A673 (cell line): ENCODE measurements at places on chromosomes 7 and 10.
A peak's percentile ranks its signal among the peaks of the same experiment; 100 is the strongest.

- H3K27ac ChIP-seq = no peak overlapping the region
- H3K36me3 ChIP-seq = no peaks in the 10 kb centered on the region
- H3K27me3 ChIP-seq = peaks cover 89% of the 10 kb centered on the region
- no peak for DNase-seq
- H3K4me1 ChIP-seq = no peaks in the 10 kb centered on the region
Measured at GRCh38 chr10:2754943-2755342, 312.4 kb upstream of the PFKP start.

DNA sequence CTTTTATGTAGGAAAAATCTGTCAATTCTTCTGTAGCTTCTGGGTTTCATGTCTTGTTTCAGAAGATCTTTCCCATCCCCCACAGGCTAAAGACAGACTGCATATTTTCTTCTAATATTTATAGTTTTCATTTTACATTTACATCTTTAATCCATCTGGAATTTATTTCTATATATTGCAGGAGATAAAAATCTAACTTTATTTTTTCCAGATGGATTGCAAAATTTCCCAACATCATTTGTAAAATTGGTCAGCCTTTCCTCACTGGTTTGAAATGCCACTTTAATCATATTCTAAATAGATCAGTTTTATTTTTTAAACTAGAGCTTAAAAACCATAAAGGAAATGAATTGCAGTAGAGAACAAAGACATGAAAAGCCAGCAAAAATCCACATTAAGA, 46.9 kb downstream of the TMEM26 start:
- H3K27me3 ChIP-seq = no peaks in the 10 kb centered on the region
- DNase-seq = no peak
- peaks cover 3% of the 10 kb centered on the region for H3K4me1 ChIP-seq
- no peak overlapping the region for H3K27ac ChIP-seq
- H3K36me3 ChIP-seq = no peaks in the 10 kb centered on the region

DNA sequence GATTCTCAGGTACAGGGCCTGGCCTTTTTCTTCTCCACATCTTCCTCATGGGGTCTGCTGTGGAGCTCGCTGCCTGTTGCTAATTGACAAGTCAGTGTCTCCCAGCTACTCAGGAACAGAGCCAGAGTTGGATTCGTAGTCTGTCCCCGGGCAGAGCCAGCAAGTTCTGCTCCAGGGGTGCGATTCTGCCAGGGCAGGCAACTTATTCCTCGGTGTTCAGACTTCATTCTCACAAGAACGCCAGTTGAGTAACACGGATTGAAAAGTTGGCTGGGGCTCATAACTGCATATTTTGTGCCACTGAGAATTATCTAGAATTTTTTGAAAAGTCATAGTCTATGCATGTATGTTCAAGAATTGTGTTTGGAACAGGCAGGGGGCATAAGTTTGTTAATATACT, 336.7 kb upstream of the NPVF start:
- no peak for DNase-seq
- peaks cover 8% of the 10 kb centered on the region for H3K4me1 ChIP-seq
- no peaks in the 10 kb centered on the region for H3K36me3 ChIP-seq

GRCh38 chr10:108894402-108895301, 1028.7 kb downstream of the XPNPEP1 start:
- DNase-seq = no peak
- no peak overlapping the region for H3K4me3 ChIP-seq
- no peak overlapping the region for H3K27ac ChIP-seq
- no peaks in the 10 kb centered on the region for H3K27me3 ChIP-seq
- no peaks in the 10 kb centered on the region for H3K4me1 ChIP-seq

DNA sequence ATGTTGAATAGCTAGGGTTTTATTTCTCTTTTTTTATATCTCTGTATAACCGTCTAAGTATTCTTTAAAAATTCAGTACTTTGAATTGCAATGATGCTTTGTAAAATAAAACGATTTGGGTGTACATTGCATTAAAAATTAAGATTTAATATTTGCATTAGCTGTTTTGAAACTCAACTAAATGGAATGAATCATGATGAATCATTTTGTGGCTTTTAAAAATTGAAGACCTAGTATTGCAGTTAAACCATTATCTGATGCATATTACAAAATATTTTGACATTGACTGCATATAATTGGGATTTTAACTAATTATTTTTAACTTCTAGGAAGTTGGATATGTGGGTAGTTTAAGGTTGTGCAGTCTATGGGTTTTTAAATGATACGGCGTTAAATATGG, 314.0 kb downstream of the CDK14 start:
- DNase-seq = no peak
- H3K27ac ChIP-seq = no peak overlapping the region
- H3K4me1 ChIP-seq = no peaks in the 10 kb centered on the region
- H3K36me3 ChIP-seq = no peaks in the 10 kb centered on the region
- H3K27me3 ChIP-seq = no peaks in the 10 kb centered on the region

DNA sequence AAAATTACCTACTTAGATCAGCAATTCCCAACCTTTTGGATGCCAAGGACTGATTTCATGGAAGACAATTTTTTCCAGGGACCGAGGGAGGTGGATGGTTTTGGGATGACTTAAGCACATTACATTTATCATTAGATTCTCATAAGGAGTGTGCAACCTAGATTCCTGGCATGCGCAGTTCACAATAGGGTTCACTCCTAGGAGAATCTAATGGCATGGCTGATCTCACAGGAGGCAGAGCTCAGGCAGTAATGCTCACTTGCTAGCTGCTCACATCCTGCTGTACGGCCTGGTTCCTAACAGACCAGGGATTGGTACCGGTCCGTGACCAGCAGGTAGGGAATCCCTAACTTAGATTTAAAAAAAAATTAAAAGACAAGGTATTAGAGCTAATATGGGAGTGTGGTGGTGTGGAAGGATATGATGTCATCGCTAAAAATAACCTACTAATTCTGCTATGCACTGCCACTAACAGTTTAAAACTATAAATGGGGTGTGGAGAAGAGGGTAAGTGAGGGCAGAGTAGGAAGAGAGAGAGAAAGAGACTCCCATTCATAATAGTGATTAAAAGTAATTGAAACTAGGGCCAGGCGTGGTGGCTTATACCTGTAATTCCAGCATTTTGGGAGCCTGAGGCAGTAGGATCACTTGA, 282.7 kb downstream of the BAMBI start:
- no peak overlapping the region for H3K27ac ChIP-seq
- H3K4me3 ChIP-seq = no peak overlapping the region
- H3K4me1 ChIP-seq = no peaks in the 10 kb centered on the region
- DNase-seq = no peak

DNA sequence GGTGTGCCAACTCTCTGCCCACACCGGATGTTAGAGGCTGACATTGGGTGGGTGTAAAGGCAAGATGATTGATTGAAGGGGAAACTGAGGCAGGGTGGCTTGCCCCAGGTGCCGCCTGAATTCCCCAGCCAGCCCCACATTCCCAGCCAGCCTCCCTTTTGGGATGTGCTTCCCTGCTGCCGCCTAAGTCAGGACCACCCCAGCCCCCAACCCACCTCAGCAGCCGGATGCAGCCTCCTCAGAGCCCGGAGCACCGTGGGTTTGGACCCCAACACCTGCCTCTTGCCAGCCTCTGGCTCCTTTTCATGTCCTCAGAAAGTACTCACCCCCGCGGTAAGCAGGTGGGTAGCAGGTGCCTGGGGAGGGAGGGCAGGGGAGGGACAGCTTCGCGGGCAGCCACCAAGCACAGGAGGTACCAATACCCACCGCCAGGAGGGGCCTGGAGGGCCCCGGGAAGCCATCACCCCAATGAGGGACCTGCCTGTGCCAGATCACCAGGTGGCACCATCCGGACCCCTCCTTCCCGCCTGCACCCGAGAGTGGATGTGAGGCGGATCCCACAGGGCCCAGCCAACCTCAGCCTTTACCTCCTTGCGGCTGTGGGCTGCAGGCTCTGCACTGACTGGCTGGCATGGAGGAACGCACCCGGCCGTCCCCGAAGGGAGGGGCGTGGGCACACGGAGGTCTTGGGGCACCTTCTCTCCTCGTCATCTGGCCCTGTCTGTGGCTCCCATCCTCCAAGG, 60.5 kb downstream of the PWWP2B start:
- no peak overlapping the region for H3K4me3 ChIP-seq
- no peaks in the 10 kb centered on the region for H3K36me3 ChIP-seq
- H3K27me3 ChIP-seq = no peaks in the 10 kb centered on the region
- peaks cover 5% of the 10 kb centered on the region for H3K4me1 ChIP-seq
- no peak overlapping the region for H3K27ac ChIP-seq
- no peak for DNase-seq

DNA sequence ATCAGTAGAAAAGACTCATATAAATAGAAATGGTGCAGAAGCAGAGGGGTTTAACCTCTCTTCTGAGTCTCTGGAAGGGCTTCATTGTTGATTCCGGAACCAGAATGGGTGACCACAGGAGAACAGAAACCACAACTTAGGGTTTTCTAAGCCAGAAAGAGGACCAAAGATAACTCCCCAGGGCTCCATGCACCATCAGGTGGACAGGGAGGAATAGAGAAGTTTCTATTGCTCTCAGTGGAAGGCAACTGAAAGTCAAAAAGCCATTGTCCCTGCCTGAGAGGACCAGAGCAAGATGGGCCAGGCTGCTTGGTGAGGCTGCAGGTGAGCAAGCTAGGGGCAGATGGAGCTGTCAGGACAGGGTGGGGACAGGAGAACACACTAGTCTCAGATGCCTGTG, 14.6 kb upstream of the NPS start:
- H3K4me1 ChIP-seq = peaks cover 6% of the 10 kb centered on the region
- no peaks in the 10 kb centered on the region for H3K36me3 ChIP-seq
- H3K4me3 ChIP-seq = no peak overlapping the region
- H3K27me3 ChIP-seq = no peaks in the 10 kb centered on the region
- no peak for DNase-seq
- H3K27ac ChIP-seq = no peak overlapping the region

GRCh38 chr7:17347401-17347800, 48.9 kb downstream of the AHR start:
- H3K36me3 ChIP-seq = no peaks in the 10 kb centered on the region
- H3K4me1 ChIP-seq = no peaks in the 10 kb centered on the region
- no peak overlapping the region for H3K27ac ChIP-seq
- no peaks in the 10 kb centered on the region for H3K27me3 ChIP-seq
- DNase-seq = no peak

- H3K27ac ChIP-seq = no peak overlapping the region
- H3K4me1 ChIP-seq = no peaks in the 10 kb centered on the region
- H3K27me3 ChIP-seq = no peaks in the 10 kb centered on the region
- no peak overlapping the region for H3K4me3 ChIP-seq
Measured at GRCh38 chr7:28329661-28330363, 82.5 kb upstream of the CREB5 start.

- peaks cover 22% of the 10 kb centered on the region for H3K27me3 ChIP-seq
- DNase-seq = no peak
- no peaks in the 10 kb centered on the region for H3K36me3 ChIP-seq
- no peak overlapping the region for H3K4me3 ChIP-seq
Measured at GRCh38 chr7:155917836-155918430, 105.7 kb upstream of the SHH start.

DNA sequence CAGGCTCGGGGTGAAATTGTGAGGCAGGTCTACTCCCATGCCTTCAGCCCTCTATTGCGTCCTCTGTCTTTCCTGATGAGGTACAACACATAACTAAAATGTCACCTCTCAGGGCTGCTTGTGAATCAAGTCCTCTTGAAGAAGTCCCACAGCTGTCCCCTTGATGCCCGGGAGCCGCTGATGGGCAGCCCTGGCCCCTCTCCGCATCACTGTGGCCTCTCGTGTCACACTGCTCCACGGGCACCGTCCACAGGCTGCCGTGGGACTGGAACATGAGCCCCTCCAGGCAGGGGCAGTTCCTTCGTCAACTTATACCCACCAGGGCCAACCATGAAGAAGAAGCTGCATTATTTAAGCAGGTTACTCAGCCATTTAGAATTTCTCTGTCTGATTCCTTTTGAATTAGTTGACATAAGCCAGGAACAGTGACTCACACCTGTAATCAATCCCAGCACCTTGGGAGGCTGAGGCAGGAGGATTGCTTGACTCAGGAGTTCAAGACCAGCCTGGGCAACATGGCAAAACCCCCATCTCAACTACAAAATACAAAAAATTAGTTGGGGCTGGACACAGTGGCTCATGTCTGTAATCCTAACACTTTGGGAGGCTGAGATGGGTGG, 58.5 kb upstream of the UBE3C start:
- no peak overlapping the region for H3K4me3 ChIP-seq
- H3K27ac ChIP-seq = no peak overlapping the region
- H3K36me3 ChIP-seq = no peaks in the 10 kb centered on the region
- H3K27me3 ChIP-seq = peaks cover 48% of the 10 kb centered on the region
- no peaks in the 10 kb centered on the region for H3K4me1 ChIP-seq

- H3K4me3 ChIP-seq = no peak overlapping the region
- no peaks in the 10 kb centered on the region for H3K36me3 ChIP-seq
- no peak overlapping the region for H3K27ac ChIP-seq
- no peaks in the 10 kb centered on the region for H3K27me3 ChIP-seq
Measured at GRCh38 chr10:26781797-26782196, 79.0 kb downstream of the ABI1 start.

- peak; percentile 7 for DNase-seq
- no peaks in the 10 kb centered on the region for H3K4me1 ChIP-seq
- no peak overlapping the region for H3K4me3 ChIP-seq
Measured at GRCh38 chr7:150722431-150722931, 6.1 kb downstream of the GIMAP1 start.

DNA sequence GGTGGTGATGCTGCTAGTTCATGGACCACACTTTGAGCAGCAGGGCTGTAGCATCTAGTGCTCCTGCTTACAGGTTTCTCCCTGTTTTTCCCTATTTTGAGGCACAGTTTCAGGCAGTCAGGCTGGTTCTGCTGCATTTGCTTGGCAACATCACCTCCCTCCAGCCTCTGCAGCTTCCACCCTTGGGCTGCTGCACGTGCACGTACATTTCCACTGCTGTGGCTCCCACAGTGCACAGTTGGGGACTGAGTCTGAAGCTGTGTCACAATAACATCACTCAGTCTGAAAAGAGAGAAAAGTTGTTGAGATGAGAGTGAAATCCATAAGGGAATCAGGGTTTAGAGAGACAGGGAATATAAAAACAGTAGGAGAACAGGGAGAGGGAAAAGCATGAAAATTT, 230.7 kb upstream of the FZD1 start:
- peaks cover 26% of the 10 kb centered on the region for H3K4me1 ChIP-seq
- H3K36me3 ChIP-seq = no peaks in the 10 kb centered on the region
- H3K4me3 ChIP-seq = no peak overlapping the region
- DNase-seq = peak; percentile 42
